ENCODE measurements at places on chromosomes 11 and 22.

GRCh38 chr22:45329530-45329936 lies 19.8 kb downstream of the FAM118A start:
- no peak for DNase-seq

GRCh38 chr11:110431674-110432073 lies 1.9 kb downstream of the FDX1 start:
- DNase-seq, result no peak

DNA sequence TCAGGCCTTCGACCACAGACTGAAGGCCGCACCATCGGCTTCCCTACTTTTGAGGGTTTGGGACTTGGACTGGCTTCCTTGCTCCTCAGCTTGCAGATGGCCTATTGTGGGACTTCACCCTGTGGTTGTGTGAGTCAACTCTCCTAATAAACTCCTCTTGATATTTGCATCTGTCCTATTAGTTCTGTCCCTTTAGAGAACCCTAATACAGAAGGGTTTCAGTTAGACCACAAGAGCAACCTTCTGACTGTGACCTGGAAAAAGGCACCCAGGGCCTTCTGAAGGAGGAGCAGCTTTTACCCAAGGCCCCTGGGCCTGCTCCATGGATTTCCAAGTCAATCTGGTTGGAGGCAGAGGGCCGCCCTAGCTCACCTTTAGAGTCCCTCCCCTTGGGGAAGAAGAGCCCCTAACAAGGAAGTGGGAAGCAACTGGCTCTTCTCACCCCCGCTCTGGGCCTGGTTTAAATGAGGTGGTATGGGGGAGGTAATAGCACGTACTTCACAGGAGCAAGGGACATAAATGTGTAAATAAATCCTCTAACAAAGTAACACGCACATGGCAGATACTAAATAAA lies 11.2 kb upstream of the CHST1 start:
- no peak for DNase-seq

DNA sequence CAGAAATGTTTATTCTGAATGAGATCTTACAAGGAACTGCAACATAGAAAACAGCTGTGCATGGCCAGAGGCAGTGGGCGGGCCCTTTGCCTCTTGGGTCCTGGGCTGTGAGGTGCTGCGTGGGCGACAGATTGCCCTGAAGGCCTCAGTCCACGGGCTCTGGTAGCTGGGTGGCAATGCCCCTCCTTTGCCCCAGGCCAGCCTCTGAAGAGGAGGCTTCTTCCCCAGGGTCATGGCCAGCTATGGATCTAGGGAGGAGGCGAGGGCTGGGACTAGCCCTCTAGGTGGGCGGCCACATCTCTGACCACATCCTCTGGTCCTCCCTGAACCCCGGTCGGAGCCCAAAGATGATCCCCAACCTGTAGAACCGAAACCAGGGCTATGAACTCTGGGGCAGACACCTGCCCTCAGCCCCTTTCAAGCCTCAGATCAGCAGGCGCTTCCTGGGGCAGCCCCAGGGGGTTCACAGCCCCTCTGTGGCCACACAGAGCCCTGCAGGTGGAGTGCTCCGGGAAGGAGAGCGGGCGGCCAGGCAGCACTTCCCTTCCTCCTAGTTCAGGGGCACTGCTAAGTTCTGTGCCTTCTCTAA lies 6.6 kb upstream of the CDC42BPG start:
- peak; percentile 63 for DNase-seq

- no peak for DNase-seq
Observed at GRCh38 chr11:72673943-72674828, at the start of gene PDE2A. TSS of gene PDE2A (minus strand) at chr11:72674422. CDS start at chr11:72674207, 215 bp downstream.

- no peak for DNase-seq
Observed at GRCh38 chr22:49100316-49100715, 727.4 kb downstream of the BRD1 start.

DNA sequence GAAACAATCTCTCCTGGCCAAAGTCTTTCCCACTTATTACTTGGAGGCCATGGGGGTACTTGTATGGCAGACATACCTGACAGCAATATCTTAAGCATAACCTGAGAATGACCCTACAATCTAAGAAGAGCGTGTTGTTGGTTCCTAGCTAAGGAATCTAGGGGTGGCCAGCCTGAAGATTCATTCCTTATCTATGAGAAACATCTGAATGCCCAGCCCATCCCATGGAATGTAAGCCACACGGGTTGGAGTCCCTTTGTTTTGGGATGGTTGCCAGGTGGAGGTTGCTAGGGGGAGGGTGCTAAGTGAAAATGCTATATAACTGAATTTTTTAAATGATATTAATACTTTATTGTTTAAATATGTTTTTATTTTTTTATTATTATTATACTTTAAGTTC lies 725.0 kb downstream of the ETS1 start:
- no peak for DNase-seq

GRCh38 chr11:73431396-73431795 lies 55.2 kb downstream of the RELT start:
- peak; percentile 26 for DNase-seq

DNA sequence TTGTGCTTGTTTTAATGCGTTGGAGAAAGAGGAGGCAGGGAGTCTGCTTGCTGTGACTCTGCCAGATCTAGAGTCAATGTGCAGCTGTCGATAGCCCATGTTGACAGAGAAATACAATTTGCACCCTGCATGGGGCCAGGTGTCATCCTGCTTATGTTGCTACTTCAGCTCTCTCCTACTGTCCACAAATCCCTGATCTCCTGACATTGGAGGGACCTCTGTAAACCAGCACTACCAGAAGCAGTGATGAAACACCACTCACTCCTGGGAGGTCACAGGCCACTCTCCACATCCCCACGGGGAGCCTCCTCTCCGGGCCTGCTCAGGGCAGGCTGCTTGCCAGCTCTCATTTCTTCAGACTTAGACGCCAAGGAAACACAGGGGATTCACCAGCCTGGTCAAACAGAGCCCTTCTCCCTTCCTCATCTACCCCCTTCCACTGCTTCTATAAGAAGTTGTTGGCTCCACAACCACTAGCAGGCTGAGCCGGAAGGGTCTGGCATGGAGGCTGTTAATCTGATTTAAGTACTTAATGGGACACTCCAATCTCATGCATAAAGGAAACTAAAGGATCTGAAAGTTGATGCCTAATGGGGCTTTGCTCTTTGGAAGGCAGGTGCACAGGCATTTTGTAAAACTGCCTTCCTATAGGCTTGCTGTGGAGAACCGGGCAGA lies 29.9 kb upstream of the CSNK2A3 start:
- DNase-seq, result no peak

GRCh38 chr11:3854660-3854976 lies 846 bp upstream of the STIM1 start:
- DNase-seq, result no peak

GRCh38 chr11:121793916-121794315 lies 322.1 kb downstream of the BLID start:
- no peak for DNase-seq

DNA sequence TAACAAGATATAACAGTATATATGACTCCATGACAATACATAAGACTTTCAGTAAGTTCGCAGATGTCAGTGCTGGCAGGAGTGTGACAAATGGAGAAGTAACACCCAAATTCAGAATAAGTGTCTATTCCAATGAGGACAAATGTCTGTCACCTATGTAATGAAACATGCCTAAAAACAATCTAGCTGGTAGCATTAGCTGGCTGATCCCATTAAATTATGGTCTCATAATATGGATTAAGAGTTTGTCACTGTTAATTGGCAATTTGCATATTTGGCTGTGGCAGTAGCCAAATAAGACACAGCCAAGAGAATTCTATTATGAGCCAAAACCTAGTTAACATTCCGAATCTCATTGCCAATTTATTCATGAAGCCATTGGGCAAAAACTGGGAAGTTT lies 30.2 kb upstream of the CAVIN3 start:
- DNase-seq, result no peak

DNA sequence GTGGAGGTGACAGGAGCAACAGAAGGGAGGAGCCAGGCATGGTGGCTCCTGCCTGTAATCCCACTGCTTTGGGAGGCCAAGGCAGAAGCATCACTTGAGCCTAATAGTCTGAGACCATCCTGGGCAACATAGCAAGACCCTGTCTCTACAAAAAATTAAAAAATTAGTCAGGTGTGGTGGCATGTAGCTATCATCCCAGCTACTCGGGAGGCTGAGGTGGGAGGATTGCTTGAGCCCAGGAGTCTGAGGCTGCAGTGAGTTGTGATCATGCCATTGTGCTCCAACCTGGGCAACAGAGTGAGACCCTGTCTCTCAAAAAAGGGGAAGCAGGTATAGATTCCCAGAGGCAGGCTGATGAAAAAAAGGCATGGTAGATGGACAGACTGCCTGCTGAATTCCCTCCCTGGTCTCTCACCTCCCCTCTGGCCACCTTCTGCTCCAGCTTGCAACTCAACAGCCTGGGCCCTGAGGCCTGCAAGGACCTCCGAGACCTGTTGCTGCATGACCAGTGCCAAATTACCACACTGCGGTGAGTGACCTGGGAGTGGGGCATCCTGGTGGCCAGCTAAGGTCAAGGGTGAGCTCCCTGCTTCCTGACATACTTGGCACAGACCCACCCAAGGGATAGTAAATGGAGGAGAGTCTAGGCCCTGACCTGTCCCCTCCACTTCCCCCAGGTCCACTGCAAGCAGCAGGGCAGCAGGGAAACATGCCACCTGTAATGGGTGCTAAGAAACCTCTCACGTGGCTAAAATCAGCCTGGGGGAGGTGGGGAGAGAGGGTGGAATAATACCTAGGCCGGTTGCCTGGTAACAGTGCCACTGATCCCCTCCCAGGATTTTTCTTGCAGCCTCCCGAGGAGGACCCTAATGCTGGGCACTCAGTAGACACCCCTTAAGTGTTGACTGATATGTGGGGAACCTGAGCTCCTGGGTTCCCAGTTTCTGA lies 4.3 kb upstream of the NHERF4 start:
- no peak for DNase-seq

DNA sequence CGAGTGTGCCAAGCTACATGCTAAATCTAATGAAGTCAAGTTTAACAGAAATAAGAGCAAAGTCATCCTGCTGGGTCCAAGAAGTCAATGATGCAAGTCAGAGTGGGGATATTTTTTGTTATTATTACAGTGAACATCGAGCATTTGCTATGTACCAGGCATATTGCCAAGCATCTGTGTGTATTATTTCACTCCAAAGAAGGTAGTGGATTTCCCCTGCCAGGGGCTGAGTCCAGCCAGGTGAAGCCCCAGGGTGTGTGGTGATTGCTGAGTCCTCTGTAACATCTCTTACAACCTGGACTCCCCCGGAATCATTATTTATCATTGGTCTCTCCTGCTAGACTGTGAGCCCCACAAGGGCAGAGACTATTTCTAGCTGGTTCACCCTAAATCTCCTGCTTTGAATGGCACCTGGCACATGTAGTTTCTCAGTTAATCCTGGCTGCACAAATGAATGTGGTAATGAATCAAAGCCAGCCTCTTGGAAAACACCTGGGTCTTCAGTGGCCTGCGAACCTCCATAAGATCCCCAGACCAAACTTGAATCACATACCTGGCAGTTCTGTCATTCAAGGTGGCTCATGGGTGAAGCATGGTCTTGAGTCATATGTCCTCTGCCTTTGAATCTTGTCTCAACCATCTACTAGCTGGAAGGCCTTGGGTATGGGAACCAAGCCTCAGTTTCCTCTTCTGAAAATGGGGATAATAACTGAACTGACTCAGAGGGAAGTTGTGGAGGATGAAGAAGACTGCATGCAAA lies 549.2 kb downstream of the MIAT start:
- no peak for DNase-seq

GRCh38 chr11:62688491-62688890 lies 839 bp downstream of the LRRN4CL start:
- no peak for DNase-seq

DNA sequence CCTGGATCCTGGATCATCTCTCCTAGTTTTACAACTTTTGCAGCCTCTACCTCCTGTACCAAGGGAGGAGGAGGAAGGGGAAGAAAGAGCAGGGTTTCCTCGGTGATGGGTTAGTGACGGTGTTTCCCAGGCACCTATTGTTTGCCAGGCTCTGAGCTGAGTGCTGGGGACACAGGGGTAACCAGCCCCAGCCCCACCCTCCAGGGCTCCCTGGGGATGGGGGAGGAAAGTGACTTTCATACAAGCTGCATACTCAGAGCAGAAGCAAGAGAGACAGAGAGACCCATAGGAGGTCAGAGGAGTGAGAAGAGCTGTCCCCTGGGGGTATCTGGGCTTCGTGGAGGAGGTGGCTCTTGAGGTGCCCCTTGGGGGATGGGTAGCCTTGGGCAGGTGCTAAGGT lies 89.4 kb upstream of the THY1 start:
- no peak for DNase-seq

DNA sequence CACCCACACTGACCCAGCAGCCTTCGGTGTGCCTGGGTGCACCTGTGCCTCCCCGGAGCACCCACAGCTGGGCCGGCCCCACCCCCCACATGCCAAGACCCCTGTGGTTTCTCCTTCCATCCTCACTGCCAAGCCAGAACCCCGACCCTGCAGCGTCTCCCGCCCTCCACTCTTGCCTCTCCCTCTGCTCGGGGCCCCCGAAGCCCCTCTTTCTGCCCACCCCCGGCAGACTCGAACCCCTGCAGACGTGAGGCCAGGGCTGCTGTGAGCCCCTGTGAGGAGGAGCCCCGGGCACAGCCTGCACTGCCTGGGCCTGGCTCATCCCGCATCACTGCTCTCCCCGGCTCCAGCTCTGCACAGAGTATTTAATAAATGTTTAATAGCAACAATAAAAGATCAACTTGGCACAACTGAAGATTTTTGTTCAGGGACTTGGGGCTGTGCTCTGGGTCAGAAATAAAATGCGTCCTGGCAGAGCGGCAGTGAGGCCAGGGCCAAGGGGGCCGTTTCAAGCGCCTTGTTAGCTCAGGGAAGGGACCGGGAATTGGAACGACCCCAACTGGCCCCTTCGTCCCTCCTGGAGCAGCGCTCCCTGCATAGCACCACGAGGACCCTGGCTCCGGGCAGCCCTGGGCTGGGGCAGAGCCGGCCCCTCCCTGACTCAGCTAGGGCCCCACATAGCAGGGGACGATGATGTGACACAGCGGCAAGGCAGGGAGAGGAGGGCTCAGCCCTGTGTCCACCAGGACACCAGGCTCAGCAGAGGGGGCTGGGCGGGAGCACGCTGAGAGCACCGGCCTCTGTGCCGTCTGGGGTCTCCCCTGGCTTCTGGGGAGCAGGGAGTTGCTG lies 520.8 kb downstream of the BRD1 start:
- DNase-seq, result no peak

- no peak for DNase-seq
Observed at GRCh38 chr11:113193016-113193415, 121.4 kb upstream of the TTC12 start.
